Fibroblast of gingiva (primary cell): ENCODE measurements at places on chromosomes 11 and 22.

- no peak for DNase-seq
These were observed 35.3 kb upstream of the SEPTIN5 start for GRCh38 chr22:19678949-19679521.

- DNase-seq, result no peak
These were observed 142.9 kb downstream of the EFCAB6 start for GRCh38 chr22:43669190-43669589.

DNA sequence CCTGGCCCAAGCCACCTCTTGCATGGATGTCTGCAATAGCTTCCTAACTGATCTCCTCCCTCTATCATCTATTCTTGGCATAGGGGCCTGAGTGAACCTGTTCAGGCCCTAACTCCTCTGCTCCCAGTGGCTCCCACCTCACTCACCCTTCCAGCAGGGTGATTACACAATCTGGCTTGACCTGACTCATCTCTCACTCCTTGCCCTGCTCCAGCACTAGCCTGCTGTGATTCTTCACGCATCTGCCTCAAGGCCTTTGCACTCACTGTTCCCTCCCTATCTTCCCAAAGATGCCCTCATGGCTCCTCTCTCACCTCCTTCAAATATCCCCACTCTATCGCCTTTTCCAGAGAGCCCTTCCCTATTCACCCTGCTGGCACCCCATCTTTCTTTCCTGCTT lies 10.5 kb downstream of the SCN4B start:
- no peak for DNase-seq

DNA sequence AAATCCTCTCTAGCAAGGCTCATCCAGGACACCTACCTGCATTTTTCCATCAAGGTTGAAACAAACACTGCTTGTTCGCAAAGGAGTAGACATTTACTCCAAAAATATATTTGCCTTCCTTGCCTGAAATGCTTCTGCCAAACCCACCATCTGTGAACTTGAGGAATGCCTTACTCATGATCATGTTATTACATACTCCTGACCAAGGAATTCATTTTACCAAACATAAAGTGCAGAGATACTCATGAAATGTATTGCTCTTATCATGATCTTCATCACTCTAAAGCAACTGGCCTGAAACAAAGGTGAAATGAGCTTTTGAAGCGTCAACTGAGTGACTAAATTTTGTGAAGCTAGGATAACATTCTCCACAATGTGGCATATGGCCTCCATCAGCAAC lies 243.1 kb upstream of the CCDC179 start:
- DNase-seq, result no peak

DNA sequence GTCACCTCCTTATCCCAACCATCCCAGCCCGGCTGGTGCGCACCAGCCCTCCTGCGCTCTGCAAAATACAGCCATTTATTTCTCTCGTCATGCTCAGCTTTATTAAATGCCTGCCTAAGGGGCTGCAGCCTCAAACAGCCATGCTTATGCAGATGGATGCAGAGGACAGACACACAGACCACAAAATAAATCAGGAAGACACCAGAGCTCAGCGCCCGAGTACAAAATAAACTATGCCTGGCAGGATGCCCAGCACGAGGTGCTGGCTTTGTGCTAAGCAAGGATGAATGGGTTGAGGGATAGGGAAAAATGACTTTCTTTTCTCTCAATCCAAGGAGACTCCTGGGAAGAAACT lies 70.5 kb downstream of the RPUSD4 start:
- DNase-seq, result peak; percentile 52

- DNase-seq, result no peak
These were observed 87.5 kb upstream of the RCN1 start for GRCh38 chr11:32003335-32003734.

DNA sequence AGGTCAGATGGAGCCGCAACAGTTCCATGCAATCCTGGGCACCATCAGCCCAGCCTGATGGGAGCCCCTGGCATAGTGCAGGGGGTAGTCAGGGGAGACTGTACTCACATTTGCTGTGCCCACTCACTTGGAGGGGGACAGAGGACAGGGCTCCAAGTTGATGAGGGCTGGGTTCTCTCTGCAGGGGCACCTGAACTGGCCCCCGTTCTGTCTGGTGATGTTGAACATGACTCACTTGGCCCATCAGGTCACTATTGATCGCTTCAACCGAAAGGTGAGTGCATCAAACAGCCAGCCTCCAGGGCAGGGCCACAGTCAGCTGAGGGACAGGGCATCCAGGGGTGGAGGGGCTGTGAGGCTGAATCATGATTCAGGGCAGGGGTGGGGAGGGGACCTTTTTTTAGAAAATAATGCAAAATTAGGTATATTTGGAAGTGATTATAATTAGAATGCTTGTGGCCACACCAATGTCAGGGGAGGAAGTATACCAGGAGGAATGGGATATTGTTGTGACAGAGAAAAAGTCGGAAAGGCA lies 66.4 kb downstream of the OTOG start:
- no peak for DNase-seq

- no peak for DNase-seq
These were observed 37.6 kb upstream of the TMEM135 start for GRCh38 chr11:86999859-87000753.

GRCh38 chr11:92929246-92929645 lies 40.2 kb upstream of the MTNR1B start:
- DNase-seq, result no peak

DNA sequence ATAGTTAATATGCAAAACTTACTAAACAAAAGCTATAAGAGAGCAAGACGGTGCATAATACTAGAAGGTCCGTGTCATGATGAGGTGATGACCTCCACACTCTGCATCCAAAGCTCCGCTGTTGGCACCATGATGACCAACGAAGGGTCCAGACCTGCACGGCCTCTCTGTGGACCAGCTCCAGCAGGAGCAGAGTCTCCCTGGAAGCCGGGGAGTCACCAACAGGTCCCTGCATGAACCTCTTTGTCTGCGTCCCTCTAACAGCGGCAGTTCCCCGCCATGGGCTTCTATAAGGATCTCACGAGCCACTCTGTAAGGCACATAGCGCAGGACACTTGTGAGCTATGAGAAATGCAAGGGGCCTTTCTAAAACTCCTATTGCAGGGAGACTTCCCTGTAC lies 517.3 kb downstream of the BRD1 start:
- DNase-seq, result no peak

GRCh38 chr11:12871788-12872321 lies 137.3 kb upstream of the RASSF10 start:
- peak; percentile 4 for DNase-seq

GRCh38 chr11:47797633-47798032 lies 30.5 kb upstream of the FNBP4 start:
- no peak for DNase-seq

GRCh38 chr11:19827399-19828135 lies 114.9 kb downstream of the NAV2 start:
- no peak for DNase-seq

DNA sequence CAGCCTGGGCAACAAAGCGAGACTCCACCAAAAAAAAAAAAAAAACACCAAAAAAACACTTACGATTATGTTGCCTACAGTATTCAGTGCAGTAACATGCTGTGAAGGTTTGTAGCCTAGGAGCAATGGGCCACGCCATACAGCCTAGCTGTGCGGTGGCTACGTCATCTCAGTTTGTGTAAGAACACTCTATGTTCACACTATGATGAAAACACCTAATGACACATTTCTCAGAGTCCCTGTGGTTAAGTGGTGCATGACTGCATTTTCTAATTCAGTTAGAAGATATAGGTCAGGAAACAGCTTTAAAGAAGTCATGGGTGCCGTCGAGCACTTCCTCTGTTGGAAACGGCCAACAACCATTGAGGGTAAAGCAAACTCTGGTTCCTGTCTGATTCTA lies 75.7 kb upstream of the ANO1 start:
- no peak for DNase-seq

DNA sequence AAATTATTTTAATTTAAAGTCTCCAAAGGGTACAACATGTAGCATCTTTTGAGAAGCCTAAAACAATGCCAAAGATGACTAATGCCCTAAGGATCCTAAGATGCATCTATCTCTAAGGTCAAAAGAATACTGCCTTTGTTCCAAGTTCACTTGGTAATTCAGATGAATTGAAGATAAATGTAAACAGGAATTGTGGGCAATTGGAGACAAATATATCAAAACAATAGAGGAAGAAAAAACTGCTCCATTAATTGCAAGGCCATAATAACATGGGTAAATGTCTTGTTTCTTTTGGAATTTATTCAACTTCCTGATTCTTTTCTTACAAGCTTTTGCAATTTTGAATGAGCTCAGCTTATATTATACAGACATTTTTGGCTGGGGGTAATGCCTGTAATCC lies 338.6 kb downstream of the TTC28 start:
- DNase-seq, result peak; percentile 53

DNA sequence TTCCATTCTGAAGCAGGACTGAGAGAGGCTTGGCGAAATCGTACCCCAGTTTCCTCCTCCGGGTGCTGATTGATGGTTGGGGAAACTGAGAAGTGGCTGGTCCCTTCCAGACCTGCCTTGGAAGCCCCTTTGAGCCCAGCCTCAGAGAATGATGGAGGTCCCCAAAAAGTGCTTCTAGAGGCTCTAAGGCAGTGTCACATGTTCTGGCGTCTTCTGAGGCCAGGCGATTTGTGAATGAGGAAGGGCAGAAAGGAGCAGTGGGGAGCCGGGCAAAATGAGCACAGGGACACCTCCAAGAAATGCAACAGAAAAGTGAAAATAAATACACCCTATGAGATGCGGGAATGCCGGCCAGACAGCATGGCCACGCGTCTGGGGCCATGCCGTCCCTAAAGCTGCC lies 1.0 kb upstream of the LIF start:
- no peak for DNase-seq

DNA sequence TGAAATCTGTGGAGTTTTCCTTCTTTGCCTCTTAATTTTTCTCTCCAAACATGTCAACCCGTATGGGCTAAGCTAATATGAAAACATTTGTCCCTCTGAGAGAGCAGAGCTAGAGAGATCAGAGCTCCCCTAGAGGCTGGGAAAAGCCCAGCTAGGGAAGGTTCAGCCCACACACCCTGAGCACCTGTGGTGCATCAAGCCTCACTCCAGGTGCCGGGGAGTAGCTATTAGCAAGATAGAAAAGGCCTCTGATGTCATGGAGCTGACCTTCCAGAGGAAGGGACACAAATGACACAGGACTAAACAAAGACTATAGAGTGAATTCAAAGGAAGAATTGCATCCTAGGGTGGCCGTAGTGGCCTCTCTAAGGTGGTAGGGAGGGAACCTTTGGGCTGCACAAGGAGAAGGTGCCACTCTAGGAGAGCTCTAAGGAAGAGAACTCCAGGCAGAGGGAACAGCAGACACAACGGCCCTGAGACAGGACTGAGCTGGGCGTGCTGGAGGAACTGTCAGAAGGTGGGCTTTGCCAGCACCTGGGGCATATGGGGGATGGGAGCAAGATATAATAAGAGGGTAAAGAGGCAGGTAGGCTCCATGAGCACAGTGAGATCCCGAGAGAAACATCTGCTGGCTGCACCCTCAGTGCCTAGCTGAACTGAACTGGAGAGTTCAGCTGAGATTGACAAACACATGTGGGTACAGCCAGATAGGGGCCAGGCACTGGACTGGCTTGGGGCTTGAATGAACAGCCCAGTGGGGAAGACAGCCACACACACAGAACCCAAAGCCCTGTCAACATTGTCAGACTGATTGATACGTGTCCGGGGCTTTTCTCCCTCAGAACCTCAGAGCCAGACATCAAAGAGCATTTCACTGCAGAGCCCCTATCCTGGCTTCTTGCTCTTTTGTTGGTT lies 65.5 kb upstream of the DRD2 start:
- no peak for DNase-seq

DNA sequence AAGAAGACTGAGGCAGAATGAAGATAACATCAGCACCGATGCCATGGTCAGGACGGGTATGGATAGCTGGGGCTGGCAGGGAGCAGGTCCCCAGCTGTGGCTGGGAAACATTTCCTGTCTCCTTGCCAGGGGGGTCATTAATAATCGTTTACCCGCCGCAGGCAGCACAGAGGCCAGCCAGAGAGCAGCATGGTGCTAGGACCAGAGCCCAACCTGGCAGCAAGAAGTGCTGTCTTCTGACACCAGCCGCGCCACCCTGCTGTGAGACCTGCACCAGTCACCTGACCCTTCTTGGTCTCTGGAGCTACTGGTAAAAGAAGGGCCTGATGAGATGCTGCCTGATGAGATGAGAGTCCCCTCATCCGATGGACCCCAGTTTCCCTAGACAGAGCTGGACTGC lies 36.3 kb downstream of the PDE2A start:
- no peak for DNase-seq

GRCh38 chr11:130194241-130195023 lies 34.9 kb downstream of the ST14 start:
- DNase-seq, result no peak

GRCh38 chr11:41461057-41461681 lies 1.7 kb upstream of the LRRC4C start:
- no peak for DNase-seq

DNA sequence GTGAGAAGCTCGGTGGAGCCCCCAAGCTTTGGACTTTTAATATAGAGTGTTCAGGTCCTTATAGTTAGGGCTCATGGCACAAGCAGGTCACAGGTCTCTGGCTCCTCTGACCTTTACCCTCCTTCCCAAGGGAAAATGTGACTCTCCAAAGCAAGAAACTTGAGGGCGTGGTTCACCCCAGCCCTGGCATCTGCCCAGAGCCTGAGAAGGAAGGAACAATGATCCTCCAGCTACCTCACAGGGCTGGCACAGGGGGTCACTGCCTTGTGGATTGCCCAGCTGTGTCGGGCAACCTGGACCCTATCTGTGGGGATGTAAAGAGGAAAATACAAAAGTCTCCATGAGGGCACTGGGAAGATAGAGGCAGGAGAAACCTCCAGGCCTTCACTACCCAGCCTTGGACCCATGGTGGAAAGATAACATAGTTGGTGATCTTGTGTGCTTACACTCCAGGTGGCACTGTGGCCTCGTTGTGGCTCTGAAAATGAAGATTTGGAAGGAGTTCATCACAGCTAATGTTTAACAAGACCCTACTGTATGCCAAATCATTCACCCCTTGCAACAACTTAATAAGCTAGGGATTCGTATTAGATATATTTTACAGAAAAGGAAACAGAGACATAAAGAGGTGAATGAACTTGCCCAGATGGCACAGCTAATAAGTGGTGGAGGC lies 3.8 kb upstream of the ZNF195 start:
- DNase-seq, result no peak

- no peak for DNase-seq
These were observed 60.2 kb downstream of the PDE2A start for GRCh38 chr11:72613977-72614376.

- peak; percentile 63 for DNase-seq
These were observed 212.6 kb upstream of the NAV2 start for GRCh38 chr11:19499999-19500398.

- no peak for DNase-seq
These were observed 24.3 kb downstream of the OSBP2 start for GRCh38 chr22:30718938-30719337.

GRCh38 chr11:79434283-79434682 lies 6.5 kb downstream of the TENM4 start:
- no peak for DNase-seq

DNA sequence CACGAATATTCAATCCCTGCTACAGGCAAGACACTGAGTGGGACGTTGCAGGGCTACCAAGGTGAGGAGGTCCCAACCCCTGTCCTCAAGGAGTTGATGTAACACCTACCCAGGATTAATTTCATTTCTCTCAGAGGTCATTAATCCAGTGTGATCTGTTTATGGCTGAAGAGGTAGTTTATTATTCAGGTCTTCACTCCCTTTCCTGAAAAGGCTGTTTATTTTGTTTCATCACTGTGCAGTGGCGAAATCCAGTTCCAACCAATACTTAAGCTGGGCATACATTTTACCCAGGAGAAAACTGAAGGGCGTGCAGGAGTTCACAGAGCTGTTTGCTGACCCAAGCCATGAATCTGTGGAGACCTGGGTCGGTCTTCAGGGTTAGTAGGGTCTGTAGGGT lies 2.7 kb upstream of the PTPRJ start:
- DNase-seq, result peak; percentile 28

GRCh38 chr22:43289976-43290721 lies 53.0 kb downstream of the SCUBE1 start:
- DNase-seq, result peak; percentile 28
